ENCODE measurements at places on chromosomes 2 and 18. TPM values are rescaled to one million over a fixed set of nuclear protein-coding genes. Genes with fewer than 3 reads are reported as not detected.

The FRZB gene
- not detected for total RNA-seq

The DLX2 gene
- not detected for total RNA-seq

The EPB41L3 gene
- total RNA-seq: 122 TPM

The IRS1 gene
- total RNA-seq: 0.07 TPM

The ANKRD30BL gene
- not detected for total RNA-seq

The NLRC4 gene
- not detected for total RNA-seq

The DNAJB2 gene
- 31.0 TPM for total RNA-seq

The FTCDNL1 gene
- 0.73 TPM for total RNA-seq

The FEV gene
- not detected for total RNA-seq

The CABYR gene
- total RNA-seq: 1.5 TPM

The DPP10 gene
- total RNA-seq: not detected
